Stimulated activated CD8-positive, alpha-beta memory T cell treated with anti-CD3 and anti-CD28 coated beads, Interleukin-15, amount 100 ng/mL, for 4 hours (primary cell): ENCODE measurements at places on chromosomes 2 and 18.
A peak's percentile ranks its signal among the peaks of the same experiment; 100 is the strongest.

DNA sequence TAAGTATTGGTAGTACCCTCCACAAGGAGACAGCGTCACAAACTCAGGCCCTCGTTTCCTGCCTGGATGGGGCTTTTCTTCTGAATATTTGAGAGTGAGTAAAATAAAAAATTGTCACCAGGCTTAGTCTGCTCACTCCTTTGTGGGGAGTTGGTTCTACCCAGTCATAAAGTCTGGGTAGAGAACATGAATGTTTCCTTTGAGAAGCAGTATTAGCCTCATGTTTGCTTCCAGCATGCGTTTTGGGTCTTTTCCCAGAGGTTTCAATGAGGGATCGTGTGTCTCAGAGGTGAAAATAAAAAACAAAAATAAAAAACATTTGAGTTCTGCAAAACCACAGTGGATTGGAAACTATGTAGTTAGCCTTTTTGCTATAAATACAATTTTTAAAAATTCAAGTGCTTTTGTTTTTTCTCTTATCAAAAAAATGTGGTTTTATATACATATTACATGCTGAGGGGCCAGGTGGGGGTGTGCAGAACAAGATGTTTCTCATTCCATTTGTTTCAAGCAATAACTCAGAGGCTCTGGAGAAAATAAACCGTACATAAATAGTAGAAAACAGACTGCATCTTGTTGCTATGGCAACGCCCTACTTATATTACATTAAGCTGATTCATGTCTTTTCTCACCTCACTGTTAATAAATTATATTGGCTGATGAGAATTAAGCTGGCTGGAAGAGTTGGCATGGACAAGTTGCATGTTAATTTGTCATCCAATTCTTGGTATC, 225.4 kb upstream of the FBXO11 start:
- no peak for DNase-seq

DNA sequence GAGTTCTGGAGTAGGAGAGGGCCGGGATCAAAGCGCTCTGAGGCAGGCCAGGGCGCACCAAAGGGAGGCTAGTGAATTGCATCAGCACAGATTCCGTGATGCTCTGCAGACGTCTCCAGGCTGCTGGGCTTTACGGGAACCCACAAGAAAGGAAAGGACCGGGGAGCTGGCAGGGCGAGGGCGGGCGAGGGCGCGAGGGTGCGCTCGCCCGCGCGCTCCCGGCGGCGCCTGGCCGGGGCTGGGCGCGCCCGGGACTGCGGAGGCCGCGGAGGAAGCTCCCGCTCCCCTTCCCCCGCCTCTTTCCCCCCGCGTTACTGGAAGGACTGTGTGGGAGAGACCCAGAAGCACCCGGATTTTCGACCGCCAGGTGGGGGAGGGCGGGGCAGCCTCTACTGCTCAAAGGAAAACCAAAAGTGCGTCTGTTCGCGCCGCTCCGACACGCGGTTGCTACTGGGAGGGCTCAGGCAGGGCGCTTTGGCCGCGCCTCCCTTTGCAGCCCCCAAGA, 2.4 kb upstream of the FOSL2 start:
- DNase-seq: peak; percentile 87

- no peak for DNase-seq
These were observed 5.7 kb downstream of the TCF23 start for GRCh38 chr2:27154488-27154887.

- no peak for DNase-seq
These were observed 34.6 kb upstream of the IMPA2 start for GRCh38 chr18:11946756-11947155.

DNA sequence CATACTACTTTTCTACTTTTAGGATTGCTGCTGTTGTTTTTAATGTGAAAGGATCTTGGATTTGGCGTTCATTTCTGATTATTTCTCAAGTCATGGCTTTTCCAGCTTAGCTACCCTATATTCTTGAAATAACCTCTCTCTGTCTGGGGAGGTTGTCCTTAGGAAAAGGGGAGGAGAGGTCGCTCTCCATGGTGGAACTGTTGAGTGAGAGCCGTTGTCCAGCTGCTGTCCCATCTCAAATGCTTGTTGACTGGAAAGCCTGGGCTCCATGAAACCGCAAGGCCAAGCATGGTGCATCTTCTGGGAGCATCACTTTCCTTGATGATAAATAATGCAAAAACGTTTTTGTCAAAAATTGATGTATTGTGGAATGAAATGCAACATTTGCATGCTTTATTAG, 479.1 kb upstream of the RAB12 start:
- DNase-seq: no peak

DNA sequence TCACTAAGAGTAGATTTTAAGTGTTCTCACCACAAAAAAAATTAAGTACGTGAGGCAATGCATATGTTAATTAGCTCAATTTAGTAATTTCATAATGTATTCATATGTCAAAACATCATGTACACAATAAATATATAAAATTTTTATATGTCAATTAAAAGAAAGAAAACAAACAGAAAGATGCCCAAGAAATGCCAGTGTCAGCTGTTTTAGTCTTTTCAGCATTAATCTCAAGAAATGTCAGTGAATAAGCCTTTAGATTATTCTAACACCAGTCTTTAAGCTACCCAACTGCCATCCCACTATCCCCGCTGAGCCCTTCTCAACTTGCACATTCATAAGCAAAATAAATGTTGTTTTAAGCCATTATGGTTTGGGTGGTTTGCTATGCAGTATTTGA, 76.5 kb downstream of the C1D start:
- no peak for DNase-seq

GRCh38 chr18:23924813-23925212, 89.7 kb upstream of the TTC39C start:
- no peak for DNase-seq
